Gastroesophageal sphincter (tissue), 4 donors: ENCODE measurements at places on chromosomes 13 and 19. TPM values are rescaled to one million over a fixed set of nuclear protein-coding genes. Genes with fewer than 3 reads are reported as not detected.

The DZIP1 gene
- 35.2 TPM for total RNA-seq

The CCDC61 gene
- 9.4 TPM for total RNA-seq

The ZNF627 gene
- total RNA-seq = 10.7 TPM

The ADAT3 gene
- 3.4 TPM for total RNA-seq

The BRSK1 gene
- 8.2 TPM for total RNA-seq

The KLK4 gene
- total RNA-seq = not detected

The SGCG gene
- 1.4 TPM for total RNA-seq

The DLEU7 gene
- not detected for total RNA-seq

The OLFM4 gene
- total RNA-seq = not detected

The IGFLR1 gene
- 6.1 TPM for total RNA-seq

The SIGLEC5 gene
- total RNA-seq = not detected

The SLC6A16 gene
- total RNA-seq = 2.7 TPM
